ENCODE measurements at places on chromosomes 2 and 18. TPM values are rescaled to one million over a fixed set of nuclear protein-coding genes. Genes with fewer than 3 reads are reported as not detected.

Gene DNAH6
- polyA plus RNA-seq, result 0.27 TPM

Gene ALPG
- 0.89 TPM for polyA plus RNA-seq

Gene AKAIN1
- not detected for polyA plus RNA-seq

Gene UBE2F
- polyA plus RNA-seq, result 91.3 TPM

Gene TMEM247
- polyA plus RNA-seq, result not detected

Gene PEX13
- polyA plus RNA-seq, result 15.8 TPM

Measured in GM23338 (cell line).